Osteocyte (in vitro differentiated cells): ENCODE measurements at places on chromosomes 7 and 10. TPM values are rescaled to one million over a fixed set of nuclear protein-coding genes. Genes with fewer than 3 reads are reported as not detected.

TMEM176A gene
- not detected in 2 replicates for total RNA-seq

DNA sequence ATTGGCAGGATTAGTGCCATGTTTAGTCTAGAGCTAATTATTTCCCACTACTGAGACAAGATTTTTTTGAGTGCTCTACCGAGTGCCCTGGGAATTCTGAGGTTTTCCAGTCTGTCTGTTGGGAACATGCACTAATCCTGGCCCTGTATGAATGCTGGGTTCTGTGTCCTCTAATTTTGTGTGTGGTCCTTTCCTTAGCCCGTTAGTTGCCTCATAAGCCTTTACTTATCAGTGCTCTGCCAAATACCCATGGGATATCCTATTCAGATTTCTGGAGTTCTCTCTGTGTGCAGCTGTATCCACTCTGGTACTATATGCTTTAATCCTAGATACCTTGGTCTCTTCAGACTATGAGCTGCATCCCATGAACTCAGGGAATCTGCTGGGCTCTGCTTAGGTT is 13.1 kb downstream of the CSGALNACT2 start:
- DNase-seq: no peak

GRCh38 chr10:71059054-71059818 is 153.1 kb upstream of the UNC5B start:
- DNase-seq: no peak

DNA sequence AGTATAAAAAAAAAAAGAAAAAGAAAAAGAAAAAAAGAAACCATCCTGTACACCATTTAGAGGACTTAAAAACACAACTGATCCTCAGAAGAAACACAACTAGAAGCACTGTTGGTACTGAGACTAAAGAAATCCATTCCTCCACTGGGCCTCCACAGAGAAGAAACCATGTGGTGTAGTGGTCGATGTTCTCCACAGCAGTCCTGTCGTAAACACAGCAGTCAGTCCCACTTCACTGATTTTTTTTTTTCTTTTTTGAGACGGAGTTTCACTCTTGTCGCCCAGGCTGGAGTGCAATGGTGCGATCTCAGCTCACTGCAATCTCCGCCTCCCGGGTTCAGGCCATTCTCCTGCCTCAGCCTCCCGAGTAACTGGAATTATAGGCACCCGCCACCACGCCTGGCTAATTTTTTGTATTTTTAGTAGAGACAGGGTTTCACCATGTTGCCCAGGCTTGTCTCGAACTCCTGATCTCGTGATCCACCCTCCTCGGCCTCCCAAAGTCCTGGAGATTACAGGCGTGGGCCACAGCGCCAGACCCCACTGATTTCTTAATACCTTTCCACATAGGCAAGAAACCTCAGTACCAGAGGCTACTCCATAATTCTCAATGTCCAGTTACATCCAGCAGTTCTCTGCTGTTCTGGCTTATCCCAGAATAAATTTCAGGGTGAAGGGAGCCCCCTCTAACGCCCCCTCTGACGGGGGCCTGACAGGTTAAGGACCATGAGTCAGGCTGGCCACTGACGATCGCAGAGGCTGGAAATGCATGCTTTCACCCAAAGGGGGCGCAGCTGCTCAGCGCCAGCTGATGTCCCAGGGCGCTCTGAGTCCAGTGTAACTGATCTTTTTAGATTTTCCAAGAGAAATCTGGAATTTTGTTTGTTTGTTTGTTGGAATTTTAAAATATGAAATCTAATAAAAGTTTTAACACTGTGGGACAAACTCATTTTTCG is 24.8 kb upstream of the FFAR4 start:
- no peak for DNase-seq
